ENCODE measurements at places on chromosomes 2 and 18.

DNA sequence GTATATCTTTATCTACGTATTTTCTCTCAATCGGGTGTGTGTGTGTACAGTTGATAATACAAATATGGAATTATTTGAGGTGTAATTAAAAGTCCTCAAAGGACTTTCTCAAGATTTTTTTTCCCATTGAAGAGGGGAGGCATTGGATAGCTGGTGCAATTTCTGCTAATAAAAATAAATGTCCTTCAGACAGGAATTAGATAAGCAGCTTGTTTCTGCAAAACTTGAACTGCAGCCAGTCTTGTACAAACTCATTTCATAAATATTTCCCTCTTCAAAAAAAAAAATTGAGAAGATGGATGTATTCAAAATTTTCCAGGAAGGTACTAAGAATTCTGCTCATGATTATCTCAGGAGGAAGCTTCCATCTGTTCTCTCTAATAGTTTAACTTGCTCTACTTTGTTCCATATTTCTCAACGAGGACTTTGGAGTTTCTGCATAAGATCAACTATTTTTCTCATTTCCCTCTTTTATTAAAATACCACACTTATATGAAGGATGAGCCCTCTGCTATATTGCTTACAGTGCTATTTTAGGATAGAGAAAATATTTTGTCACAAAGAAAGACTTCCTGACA lies 33.0 kb upstream of the GLS start:
- ATAC-seq = no peak

DNA sequence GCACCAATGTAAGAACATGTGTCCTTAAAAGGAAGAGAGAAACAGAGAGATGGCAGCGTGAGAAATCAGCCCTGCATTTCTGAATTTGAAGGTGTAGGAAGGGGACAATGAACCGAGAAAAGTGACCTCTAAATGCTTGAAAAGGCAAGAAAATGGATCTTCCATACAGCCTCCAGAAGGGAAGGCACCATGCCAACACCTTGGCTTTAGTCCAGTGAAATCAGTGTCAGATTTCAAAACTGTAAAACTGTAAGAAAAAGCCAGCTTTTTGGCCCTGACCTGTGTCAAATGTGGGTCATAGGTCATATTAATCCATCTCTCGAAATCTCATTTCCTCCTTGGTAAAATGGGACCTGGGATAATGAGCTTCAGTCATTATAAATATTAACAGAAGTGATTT lies 762.3 kb downstream of the DCDC2C start:
- ATAC-seq = no peak

GRCh38 chr2:20012032-20012281 lies 511 bp downstream of the MATN3 start:
- peak; percentile 16 for ATAC-seq

GRCh38 chr2:32960647-32961403 lies 14.1 kb downstream of the LTBP1 start:
- ATAC-seq = no peak

DNA sequence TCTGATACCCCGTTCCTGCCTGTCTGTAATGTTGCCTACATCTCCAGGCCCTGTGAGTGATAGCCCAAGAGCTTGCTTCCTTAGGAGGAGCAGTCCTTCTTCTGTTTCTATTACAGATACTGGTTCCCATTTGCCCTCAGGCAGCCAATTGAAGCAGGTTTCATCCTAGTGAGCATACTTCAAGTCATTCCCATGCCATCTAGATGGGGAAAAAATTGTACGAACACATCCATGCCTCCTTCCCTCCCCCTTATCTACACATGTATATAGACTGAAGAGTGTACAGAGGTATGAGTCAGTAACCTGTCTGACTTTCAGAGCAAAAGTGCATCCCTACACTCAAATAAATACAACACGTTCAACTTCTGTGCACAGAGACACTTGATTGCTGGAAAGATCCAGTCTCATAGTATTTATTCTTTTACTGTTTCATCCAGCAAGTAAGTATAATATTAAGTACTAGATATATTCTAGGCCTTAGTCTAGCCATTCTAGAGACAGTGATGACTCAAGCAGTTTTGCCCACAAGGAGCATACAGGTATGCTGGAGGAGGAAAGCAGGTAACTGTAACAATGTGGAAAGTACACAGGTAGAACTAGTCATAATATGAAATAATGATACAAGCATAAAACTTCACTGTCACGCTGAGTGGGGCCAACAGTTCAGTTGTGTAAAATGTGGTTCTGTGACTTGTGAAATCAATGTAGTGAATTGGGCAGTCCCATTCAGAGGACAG lies 153.4 kb downstream of the MGAT5 start:
- no peak for ATAC-seq

DNA sequence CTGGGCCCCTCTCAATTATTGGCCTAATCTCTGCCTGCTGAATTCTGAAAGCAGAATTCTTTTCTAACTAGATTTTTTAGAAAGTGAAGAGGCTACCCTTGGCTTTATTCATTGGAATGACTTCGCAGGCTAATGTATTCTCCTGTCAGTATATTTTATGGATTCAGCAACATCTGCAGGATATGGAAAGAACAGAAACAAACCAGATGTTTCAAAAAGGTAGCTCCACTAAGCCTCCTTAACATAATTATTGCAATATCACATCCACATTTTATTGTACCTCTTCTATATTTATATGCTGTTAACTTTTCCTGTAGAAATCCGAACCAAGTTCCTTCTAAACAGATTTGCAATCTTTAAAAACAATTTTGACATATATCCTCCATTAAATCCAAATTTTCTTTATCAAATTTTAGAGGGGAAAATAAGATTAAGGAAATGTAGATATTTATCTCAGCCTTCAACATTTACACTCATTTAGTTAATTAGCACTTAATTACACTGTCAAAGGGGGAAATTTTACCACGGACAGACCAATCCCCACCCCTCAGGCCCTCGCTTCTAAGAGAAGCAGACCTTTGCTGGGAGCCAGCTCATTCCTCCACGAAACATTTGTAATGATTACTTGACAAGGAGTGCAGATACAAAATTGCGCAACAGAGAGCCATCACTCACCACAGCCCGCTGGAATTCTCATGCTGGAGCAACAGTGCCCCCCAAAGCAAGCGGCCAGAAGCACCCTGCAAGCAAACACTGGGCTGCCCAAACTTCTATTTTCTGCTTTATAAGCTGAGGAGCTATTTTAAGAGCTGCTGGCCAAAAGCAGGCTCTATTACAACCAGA lies 253.4 kb downstream of the ETAA1 start:
- ATAC-seq = peak; percentile 92
